ENCODE measurements at places on chromosomes 2 and 18. TPM values are rescaled to one million over a fixed set of nuclear protein-coding genes. Genes with fewer than 3 reads are reported as not detected.

Gene TEKT4
- 0.45 TPM for total RNA-seq

Gene PCGF1
- total RNA-seq, result 19.2 TPM

Gene SLC9A4
- not detected for total RNA-seq

Gene ITM2C
- total RNA-seq, result 23.8 TPM

Gene NT5DC4
- total RNA-seq, result not detected

Gene CRYGC
- total RNA-seq, result not detected

Gene SAG
- total RNA-seq, result not detected

Gene PECR
- total RNA-seq, result 2.0 TPM

Gene SLC19A3
- total RNA-seq, result 0.81 TPM

Gene OXER1
- 0.32 TPM for total RNA-seq

Gene GMCL1
- 7.2 TPM for total RNA-seq

GRCh38 chr2:239846789-239847676 lies 178.1 kb downstream of the NDUFA10 start:
- no peak for DNase-seq
- no peak overlapping the region for H3K27ac ChIP-seq
- no peaks in the 10 kb centered on the region for H3K4me1 ChIP-seq
- no peak overlapping the region for H3K4me3 ChIP-seq
- peaks cover 5% of the 10 kb centered on the region for H3K27me3 ChIP-seq
- H3K36me3 ChIP-seq, result no peaks in the 10 kb centered on the region

DNA sequence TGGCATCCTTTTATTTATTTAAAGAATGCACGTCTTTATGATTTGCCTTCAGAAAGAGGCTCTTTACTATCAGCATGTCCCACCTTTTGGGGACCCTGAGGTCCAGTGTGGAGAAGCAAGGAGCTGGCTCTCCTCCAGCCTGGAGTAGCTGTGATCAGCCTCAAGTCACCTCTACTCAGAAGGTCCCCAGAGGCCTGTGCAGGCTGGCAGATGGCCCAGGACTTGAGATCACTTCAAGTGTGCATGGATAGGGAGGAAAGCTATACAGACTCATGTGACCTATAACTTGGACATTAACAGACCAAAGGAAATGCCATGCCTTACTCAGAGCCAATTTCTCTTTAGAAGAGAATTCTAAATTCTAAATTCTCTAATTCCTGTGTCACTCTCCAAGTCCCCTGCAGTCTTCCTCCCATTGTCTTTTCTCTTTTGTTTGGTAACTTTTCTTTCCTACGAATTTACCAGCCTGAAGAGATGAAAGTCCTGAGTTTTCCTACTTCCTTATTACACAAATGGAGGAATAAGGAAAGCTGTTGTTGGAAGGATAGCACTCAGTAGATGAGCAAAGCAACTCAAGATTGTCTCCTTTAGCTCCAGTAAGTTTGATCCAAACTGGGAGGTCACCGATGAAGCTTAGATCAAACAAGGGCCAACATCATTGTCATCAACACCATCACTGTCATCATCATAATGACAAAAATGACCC lies 163.9 kb downstream of the GFPT1 start:
- H3K27me3 ChIP-seq, result no peaks in the 10 kb centered on the region
- no peaks in the 10 kb centered on the region for H3K36me3 ChIP-seq
- H3K4me3 ChIP-seq, result no peak overlapping the region
- peak; percentile 79 for DNase-seq
- no peak overlapping the region for H3K27ac ChIP-seq
- H3K4me1 ChIP-seq, result peaks cover 21% of the 10 kb centered on the region

DNA sequence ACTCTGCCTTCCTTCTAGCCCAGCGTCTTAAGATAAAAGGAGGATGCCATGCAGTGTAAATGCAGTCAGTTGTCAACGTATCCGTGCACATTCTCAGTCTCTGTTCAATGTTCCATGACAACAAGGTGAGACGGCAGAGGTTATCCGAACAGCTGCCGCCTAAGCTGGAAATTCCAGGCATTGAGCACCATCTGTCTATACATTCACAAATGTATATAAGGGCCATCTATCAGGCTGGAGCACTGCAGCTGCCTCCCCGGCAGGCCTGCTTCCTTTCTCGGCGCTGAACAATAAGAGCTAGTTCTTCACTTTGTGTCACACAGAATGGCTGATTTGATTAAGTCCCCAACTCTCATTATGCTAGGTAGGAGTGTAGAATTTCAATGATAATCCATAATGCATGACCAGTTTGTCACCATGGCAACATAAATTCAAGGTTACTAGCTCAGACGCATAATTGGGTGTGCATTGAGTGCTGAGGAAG lies 282.2 kb upstream of the SOX11 start:
- no peak overlapping the region for H3K27ac ChIP-seq
- no peaks in the 10 kb centered on the region for H3K36me3 ChIP-seq
- H3K4me3 ChIP-seq, result no peak overlapping the region
- H3K4me1 ChIP-seq, result no peaks in the 10 kb centered on the region

GRCh38 chr2:224410946-224411561 lies 9.1 kb upstream of the FAM124B start:
- no peaks in the 10 kb centered on the region for H3K27me3 ChIP-seq
- no peaks in the 10 kb centered on the region for H3K36me3 ChIP-seq
- no peak overlapping the region for H3K4me3 ChIP-seq
- no peak for DNase-seq
- H3K27ac ChIP-seq, result no peak overlapping the region

DNA sequence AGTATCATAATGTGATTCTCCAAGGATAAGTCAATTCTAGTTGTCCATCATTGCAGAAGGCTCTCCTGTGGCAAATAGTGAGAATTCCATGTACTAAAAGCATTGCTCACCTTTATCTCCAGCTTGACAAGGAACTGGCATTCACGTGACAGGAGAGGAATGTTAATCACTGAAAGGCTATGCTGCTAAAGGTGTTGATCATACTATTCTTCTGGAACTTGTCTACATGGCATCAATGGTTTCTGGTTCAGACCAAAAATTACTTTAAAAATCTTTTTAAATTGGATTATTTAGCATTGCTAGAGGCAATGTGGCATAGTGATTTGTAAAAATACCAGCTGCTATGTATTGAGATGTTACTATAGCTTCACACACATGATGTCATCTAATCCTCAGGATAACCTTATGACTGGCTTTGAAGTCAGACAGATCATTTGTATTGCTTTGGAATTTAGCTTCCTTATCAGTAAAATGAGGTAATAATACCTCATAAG lies 414.4 kb downstream of the MTX2 start:
- H3K27ac ChIP-seq, result no peak overlapping the region
- no peak for DNase-seq
- no peak overlapping the region for H3K4me3 ChIP-seq
- no peaks in the 10 kb centered on the region for H3K4me1 ChIP-seq
- H3K27me3 ChIP-seq, result no peaks in the 10 kb centered on the region

- H3K27ac ChIP-seq, result no peak overlapping the region
- no peaks in the 10 kb centered on the region for H3K4me1 ChIP-seq
- H3K27me3 ChIP-seq, result no peaks in the 10 kb centered on the region
- H3K4me3 ChIP-seq, result no peak overlapping the region
Observed at GRCh38 chr2:235384624-235385023, 109.2 kb upstream of the AGAP1 start.

GRCh38 chr2:30990671-30991070 lies 147.6 kb downstream of the GALNT14 start:
- DNase-seq, result no peak
- H3K4me3 ChIP-seq, result no peak overlapping the region
- H3K4me1 ChIP-seq, result no peaks in the 10 kb centered on the region
- H3K27me3 ChIP-seq, result no peaks in the 10 kb centered on the region
- no peaks in the 10 kb centered on the region for H3K36me3 ChIP-seq

- no peaks in the 10 kb centered on the region for H3K36me3 ChIP-seq
- no peak overlapping the region for H3K4me3 ChIP-seq
- H3K27me3 ChIP-seq, result no peaks in the 10 kb centered on the region
- no peak overlapping the region for H3K27ac ChIP-seq
Observed at GRCh38 chr2:43142921-43143438, 83.4 kb downstream of the ZFP36L2 start.

GRCh38 chr2:200575957-200576356 lies 9.9 kb upstream of the AOX1 start:
- H3K4me1 ChIP-seq, result no peaks in the 10 kb centered on the region
- H3K27ac ChIP-seq, result no peak overlapping the region
- no peaks in the 10 kb centered on the region for H3K27me3 ChIP-seq
- no peak overlapping the region for H3K4me3 ChIP-seq

- H3K4me1 ChIP-seq, result peaks cover 34% of the 10 kb centered on the region
- H3K27me3 ChIP-seq, result no peaks in the 10 kb centered on the region
- peak overlapping the region; percentile 85 for H3K27ac ChIP-seq
- peaks cover 9% of the 10 kb centered on the region for H3K36me3 ChIP-seq
Observed at GRCh38 chr18:48934723-48935432, 15.9 kb downstream of the SMAD7 start.

DNA sequence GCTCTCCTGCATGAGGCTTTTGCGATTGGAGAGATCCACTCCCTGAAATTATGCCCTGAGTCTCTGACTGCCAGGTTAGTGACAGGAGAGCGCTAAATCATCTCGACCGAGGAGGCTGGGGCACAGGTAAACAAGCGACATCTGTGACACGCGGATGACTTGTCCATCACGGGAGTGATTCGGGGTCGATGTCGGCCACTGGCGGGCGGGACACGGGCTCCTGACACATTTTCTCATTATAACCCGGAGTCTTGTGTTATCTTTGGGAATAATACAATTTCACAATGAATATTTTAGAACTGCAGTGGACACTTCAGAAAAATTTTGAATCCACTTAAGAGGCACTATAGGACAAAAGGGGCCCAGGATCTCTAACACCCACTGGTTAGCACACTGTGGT lies 29.5 kb upstream of the SLC35G4 start:
- no peaks in the 10 kb centered on the region for H3K27me3 ChIP-seq
- H3K4me1 ChIP-seq, result no peaks in the 10 kb centered on the region
- H3K27ac ChIP-seq, result no peak overlapping the region
- H3K36me3 ChIP-seq, result no peaks in the 10 kb centered on the region
- no peak for DNase-seq

Measured in heart left ventricle (tissue), 16 donors.